Right cardiac atrium (tissue), 5 donors: ENCODE measurements at places on chromosomes 1 and 21.

GRCh38 chr21:35909456-35910223 lies 150.7 kb downstream of the SETD4 start:
- no peak for DNase-seq

DNA sequence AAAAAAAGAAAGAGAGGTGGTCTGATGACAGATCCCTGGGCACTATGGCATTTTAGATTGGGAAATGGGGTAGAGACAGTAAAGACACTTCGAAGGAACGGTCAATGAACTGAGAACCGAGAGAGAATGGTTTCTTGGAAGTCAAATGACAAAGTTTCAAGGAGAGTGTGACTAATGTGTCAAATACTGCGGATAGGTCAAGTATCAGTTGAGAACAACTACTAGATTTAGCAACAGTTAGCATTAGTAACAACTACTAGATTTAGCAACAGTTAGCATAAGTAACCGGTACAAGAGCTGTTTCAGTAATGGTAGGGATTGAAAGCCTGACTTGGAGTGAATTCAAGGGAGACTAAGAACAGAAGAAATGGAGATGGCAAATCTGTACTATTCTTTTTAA lies 35.0 kb downstream of the UROD start:
- DNase-seq, result no peak

GRCh38 chr1:65284229-65284628 lies 25.1 kb upstream of the DNAJC6 start:
- DNase-seq, result no peak

- DNase-seq, result no peak
Observed at GRCh38 chr1:159921251-159921650, 4.1 kb downstream of the TAGLN2 start.

GRCh38 chr1:148263128-148263905 lies 111.2 kb upstream of the NBPF11 start:
- DNase-seq, result peak; percentile 73

DNA sequence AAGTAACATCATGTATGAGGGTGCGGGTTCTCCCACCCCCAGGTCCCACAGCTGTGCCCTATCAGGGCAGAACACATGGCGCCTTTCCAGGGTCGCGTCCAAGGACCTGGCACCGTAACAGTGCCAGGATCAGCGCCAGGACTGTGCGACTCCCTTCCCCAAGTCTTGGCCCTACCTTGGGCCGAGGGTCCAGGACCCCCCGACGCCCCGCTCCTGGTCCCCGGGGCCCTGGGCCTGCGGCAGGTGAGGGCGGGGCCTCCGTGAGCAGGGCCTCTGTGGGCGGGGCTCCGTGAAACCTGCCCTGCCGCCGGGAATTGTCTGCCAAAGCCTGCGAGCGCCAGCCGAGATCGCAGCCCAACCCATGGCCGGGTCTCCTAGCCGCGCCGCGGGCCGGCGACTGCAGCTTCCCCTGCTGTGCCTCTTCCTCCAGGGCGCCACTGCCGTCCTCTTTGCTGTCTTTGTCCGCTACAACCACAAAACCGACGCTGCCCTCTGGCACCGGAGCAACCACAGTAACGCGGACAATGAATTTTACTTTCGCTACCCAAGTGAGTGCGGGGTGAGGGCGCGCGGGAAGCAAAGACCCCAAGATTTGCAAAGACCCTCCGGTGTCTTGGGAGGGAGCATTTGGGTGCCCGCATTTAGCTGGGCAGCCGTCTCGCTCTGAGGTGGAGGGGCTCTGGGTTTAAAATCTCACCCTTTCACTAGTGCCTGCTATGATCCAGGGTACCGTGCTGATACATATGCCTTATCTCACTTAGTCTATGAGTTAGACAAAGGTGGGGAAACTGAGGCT lies at the start of gene RHBG:
Gene RHBG, plus strand, starts transcription at position 323 of the 796 bp plus-strand sequence. Its CDS starts 39 bp downstream, at position 362.
- peak; percentile 31 for DNase-seq

DNA sequence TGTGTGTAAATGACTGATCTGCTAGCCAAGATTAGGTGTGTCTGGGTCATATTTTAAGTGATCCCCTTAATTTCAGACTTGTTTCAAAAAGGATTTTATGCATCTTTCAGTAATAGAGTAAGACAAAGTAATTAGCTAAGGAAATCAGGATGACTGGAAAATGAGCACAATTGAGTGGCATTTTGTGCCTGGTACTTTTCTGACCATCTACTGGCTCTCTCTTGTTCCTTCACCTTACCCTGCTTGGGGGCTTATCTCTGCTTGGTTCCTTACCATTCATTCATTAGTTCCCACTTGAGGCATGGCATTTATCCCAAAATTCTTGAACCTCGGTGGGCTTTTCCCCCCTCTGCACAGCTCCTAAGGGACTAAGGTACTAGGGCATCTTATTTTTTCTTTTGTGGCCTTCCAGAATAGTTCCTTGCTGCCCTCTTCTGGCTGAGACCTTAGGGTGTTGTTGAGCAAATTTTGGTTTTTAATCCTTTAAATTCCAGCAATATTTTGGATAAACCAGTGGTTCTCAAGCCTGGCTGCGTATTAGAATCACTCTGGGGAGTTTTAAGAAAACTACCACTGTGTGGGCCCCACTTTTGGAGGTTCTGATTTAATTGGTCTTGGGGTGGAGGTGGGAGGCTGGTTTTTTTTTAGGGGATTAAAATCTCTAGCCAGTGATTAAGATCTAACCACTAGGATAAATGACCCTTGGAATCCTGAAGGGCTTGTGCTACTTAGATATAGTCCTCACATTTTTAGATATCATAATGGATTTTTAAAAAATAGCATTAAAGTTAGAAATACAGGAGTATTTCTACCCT lies 50.8 kb downstream of the HS2ST1 start:
- no peak for DNase-seq

GRCh38 chr1:179425186-179425585 lies 59.4 kb downstream of the AXDND1 start:
- no peak for DNase-seq
